Fibroblast of pulmonary artery (primary cell): ENCODE measurements at places on chromosomes 4 and X.
A peak's percentile ranks its signal among the peaks of the same experiment; 100 is the strongest.

GRCh38 chr4:70842761-70843435, 3.2 kb upstream of the GRSF1 start:
- DNase-seq = no peak

GRCh38 chr4:173508386-173509035, 21.5 kb downstream of the HAND2 start:
- no peak for DNase-seq

DNA sequence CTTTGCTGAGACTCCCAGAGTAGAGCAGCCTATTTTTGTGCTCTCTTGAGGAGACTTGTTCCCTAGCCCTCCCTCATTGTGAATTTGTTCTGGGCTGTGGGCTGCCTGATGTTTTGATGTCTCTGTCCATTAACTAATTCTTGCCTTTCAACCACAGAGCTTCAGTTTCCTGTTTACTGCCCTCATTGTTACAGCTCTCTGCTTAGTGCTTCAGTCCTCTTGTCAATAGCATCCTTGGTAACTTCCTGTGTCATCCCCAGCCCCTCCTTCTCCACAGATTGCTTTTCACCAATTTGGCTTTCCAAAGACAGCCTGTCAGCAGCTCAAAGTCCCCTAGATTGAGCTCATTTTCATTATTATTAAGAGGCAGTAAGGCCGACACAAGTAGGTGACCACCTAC, 69.9 kb downstream of the COX7B2 start:
- DNase-seq = no peak

DNA sequence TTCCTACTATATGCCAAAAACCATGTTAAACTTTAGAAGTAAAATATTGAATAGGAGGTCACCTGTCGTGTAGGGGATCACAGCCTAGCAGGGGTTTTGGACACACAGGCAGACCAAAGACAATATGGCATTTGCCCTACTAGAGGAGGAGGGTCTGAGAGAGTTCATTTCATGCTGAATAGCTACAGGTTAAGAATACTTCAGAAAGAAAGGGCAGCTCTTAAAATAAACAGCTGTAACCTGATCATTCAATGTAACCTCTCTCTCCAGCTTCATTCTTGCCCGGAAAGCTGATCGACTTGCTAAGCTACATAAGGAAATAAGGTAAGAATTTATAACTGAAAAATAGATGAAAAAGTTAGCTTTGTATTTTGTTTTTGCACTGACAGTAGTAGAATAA, 79.9 kb downstream of the MAOA start:
- no peak for DNase-seq

GRCh38 chrX:31715675-31716074, 643.8 kb upstream of the FTHL17 start:
- no peak for DNase-seq

- no peak for DNase-seq
Measured at GRCh38 chr4:95599777-95600400, 51.1 kb upstream of the UNC5C start.

DNA sequence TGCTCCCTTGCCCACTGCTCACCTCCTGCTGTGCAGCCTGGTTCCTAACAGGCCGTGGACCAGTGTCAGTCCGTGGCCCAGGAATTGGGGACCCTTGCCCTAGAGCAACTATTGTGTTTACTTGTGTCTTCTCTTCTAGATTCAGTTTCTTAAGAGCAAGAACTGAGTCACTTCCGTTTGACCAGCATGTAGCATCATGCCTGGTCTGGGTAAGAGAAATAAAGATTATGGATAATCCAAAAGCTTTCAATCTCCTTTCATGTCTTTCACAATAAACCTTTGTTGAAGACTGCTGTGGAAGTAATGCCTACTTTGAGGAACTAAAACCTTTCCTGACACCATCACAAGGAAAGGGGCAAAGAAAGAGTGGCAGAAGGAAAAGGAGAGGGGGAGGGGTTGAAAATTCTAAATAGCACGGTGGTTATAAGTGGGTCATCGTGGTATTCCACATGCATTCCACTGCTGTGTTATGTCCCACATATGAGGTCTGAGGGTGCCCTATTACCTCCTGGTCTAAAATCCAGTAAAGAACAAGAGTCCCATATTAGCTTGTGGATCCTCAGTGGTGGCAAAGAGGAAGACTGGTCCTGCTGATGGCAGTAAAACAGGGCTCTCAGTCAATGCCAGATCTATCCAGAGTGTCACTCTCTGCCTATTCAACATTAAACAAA, 133.4 kb downstream of the RASL11B start:
- peak; percentile 49 for DNase-seq

- DNase-seq = no peak
Measured at GRCh38 chr4:60648774-60649173, 551.4 kb upstream of the ADGRL3 start.

GRCh38 chr4:122847931-122848330, 21.3 kb downstream of the FGF2 start:
- no peak for DNase-seq

DNA sequence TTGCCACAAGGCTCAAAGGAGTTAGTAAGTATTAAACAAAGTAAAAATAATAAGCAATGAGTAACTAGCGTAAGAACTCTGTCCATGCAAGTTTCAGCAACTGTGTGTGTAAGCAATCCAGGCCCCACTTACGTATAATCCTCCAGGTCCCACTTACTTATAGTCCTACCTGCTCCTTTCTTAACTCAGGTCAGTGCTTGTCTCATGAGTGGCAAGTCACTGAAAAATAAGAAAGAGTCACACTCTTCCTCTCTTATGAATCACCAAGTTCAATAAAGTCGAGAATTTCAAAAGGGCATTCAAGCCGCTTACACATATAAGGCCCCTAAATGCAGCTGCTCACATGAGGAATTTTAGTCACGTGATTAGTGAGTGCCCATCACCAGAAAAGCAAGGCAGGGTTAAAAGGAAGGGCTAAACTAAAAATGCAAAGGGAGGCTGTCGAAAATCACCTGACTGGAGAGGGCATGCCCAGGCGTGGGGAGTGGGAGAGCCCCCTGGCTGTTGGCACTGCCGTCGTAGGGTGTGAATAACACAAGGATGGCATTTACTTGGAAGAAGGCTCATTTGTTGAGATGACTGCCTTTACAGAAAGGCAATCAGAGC, 58.2 kb downstream of the ZNF827 start:
- no peak for DNase-seq

DNA sequence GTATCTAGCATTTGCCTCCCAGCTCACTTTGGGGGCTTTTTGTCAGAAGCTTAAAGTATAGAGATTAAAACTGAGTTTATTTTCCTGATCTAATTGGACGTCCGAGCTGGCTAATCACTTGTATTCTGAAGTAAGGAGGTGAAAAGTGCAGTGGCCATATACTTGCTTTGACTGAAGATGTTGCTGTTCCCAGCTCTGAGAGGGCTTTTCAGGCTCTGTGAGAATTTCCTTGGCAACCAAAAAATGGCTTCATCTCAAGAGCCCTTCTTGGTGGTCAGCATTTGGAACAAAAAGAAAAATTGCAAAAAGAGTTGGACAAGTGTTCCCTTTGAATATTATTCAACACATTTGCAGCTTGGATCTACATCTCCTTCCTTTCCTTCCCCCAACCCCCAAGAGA, 67.0 kb downstream of the SLC4A4 start:
- no peak for DNase-seq

DNA sequence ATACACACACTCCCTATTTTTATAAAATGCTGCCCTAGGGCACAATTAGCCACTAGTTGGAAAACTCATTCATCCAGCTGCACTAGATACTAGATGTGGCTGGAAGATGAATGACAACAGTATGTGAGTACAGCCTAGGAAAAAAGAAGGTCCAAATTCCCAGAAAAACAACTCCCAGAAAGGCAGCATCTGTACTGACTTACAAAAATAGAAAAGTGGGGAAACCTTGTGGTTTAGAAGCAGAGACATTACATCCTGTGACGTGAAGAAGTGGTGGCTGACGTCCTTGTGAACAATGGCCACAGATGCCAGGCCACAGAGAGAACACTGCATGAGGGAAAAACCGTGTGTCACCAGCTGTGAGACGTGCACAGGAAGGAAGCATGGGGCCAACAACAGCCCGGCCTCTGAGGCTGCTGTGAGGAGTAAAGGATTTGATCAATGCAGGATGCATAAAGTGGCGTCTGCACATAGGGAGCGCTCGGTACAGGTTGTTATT, 81.2 kb downstream of the SPRY1 start:
- DNase-seq = peak; percentile 88

- peak; percentile 27 for DNase-seq
Measured at GRCh38 chr4:122224348-122224747, 72.2 kb downstream of the BLTP1 start.

DNA sequence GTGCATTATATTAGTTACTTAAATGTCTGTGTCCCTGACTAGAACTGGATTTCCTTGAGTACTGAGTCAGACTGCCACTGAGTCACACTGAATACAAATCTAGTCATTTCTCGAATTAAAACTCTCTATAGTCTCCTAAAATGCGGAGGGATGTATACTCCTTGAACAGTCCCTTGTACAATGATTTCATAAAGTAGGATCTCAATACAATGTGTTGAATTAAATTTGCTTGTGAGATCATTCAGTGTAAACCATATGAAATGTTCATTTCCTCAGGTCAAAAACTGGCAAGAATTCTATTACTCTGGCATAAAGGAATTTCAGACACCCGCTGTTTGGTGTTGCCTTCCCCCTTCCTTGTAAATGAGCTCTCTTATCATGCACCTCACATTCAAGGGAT, 17.5 kb upstream of the FAM241A start:
- DNase-seq = no peak
